ENCODE measurements at places on chromosomes 2 and 18.

DNA sequence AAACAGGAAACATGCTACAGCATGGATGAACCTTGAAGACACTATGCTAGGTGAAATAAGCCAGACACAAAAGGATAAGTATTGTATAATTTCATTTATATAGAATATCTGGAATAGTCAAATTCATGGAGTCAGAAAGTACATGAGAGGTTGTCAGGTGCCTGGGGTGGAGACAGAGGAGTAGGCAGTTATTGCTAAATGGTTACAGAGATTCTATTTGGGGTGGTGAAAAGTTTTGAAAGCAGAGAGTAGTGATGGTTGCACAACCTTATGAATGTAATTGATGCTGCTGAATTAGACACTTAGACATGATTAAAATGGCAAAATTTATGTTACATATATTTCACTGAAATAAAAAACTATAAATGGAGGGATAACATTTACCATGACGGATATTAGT, 197.4 kb downstream of the VAPA start:
- no peak for DNase-seq

DNA sequence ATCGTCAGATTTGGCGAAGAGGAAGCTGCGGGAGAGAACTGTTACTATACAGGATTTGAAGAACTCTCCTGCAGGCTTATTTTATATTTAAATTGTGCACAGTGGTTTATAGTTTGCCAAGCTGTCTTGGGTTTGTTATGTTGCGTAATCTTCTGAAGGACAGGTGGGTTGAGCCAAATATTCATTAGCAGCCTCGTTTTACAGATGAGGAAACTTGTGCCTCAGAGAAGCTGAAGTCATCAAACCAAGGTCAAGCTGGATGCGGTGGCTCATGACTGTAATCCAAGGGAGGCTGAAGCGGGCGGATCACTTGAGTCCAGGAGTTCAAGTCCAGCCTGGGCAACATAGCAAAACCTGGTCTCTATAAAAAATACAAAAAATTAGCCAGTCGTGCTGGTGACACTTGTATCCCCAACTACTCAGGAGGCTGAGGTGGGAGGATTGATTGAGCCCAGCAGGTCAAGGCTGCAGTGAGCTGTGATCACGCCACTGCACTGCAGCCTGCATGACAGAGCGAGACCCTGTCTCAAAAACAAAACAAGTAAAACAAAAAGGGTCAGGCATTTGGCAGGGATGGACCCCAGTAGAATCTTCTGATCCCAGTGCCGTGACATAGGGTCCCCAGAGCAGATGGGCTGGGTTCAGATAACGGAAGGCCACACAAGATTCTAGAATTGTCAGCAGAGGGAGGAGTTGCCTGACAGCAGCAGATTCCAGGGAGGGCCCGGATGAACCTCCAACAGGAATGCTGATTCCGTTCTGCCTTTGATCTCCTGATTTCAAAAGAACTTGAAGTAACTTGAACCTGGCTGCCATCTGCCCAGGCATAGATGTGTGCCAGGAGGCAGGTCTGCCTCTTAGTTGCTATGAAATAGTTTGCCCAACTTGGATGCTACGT, 50.6 kb downstream of the SH3BP4 start:
- DNase-seq: no peak

GRCh38 chr2:67400560-67401485, 3.7 kb downstream of the ETAA1 start:
- DNase-seq: no peak

DNA sequence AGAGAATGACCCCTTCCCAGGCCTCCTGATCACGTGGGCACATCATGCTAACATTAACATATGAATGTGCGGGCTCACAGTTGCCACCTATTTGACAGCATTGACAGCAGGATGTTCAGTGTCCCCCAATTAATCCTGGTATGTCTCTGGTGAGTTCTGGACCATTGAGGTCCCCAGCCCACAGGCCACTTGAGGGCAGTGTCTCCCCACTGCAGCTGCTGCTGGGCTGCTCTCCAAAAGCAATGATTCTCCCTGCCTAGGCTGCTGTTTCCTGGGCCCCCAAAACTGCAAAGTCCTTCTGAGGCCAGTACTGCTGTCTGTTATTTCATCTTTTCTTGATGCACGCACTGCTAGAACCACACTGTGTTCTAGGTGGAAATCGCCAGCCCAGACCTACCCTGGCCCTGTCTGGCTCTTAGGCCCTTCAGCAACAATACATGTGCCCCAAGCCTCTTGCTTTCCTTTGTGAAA, 52.7 kb upstream of the MAPK4 start:
- peak; percentile 47 for DNase-seq

GRCh38 chr2:23312996-23313606, 71.9 kb upstream of the KLHL29 start:
- peak; percentile 79 for DNase-seq

- no peak for DNase-seq
Observed at GRCh38 chr2:9578467-9579235, 23.0 kb upstream of the ADAM17 start.

- no peak for DNase-seq
Observed at GRCh38 chr2:78264130-78264529, 742.0 kb upstream of the LRRTM4 start.

- no peak for DNase-seq
Observed at GRCh38 chr2:39632876-39633275, 32.8 kb upstream of the TMEM178A start.

DNA sequence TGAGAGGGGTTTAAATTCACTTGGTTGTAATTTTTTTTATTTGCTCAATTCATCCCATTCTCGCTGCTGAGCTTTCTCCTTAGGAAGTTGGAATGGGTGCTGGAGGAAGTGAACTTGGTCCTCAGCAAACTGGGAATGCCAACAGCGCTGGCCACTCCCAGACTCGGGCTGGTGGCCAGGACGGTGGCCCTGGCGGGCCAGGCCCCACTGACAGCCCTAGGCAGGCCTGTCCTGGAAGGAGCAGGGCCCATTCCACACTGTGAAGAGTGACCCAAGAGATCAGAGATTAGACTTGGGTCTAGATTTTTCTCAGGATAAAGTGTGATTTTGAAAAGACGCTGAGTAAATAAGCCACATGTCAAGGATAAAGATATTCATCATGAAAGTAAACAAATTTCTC, 132.7 kb downstream of the HDAC4 start:
- DNase-seq: no peak

GRCh38 chr2:236977063-236977851, 108.4 kb upstream of the COPS8 start:
- no peak for DNase-seq

DNA sequence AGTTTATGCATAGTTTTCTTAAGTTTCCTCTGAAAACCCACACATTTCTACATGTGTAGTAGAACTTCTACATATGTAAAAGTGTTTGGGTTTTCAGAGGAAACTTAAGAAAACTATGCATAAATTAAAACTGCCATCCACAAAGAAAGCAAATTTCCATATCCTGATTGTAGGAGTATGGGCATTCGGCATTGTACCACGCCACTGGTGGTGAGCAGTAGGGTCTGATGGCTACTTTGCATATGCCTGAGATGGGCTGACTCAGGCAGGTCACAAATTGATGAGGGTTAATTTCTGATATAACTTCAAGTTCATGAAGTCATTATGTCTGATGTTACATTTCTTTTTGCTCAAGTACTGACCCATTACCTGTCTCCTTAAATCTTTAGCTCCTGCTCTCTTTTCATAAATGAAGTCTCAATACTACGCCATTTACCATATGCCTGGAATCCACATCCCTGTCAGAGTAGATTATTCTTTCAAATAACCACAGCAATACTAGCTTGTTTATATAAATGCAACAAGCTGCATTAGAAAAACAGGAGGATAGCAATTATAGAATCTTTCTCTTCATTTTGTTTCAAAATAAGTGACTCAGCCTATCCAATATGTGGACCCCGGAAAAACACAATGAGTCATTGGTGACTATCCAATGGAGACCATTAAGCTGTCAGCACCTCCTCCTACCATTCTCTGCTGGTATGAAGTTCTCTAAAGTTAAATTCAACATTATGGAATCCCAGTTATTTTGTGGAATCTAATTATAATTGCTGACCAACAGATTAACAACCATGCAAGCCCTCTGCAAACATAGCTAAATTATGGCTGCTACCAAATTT, 355.2 kb upstream of the UBE2E3 start:
- DNase-seq: no peak

DNA sequence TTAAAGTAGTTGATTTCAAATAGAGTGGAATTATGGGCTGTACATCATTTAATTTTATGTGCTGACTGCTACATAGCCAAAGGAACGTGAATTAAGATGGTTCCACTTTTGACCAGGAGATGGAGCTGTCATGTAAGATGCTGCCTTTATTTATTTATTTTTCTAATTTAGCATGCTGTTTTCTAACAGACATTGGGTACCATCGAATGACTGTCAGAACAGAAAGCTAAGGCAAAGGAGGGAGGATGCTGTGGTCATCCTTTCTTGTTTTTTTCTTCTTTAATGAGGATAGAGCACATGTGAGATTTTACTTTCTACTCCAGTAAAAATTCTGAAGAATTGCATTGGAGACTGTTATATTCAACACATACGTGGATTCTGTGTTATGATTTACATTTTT, at the start of gene SCN2A:
SCN2A (plus strand) TSS at position 185 of the 400 bp plus-strand sequence. CDS start 56,410 bp downstream, outside the sequence.
- DNase-seq: peak; percentile 24

DNA sequence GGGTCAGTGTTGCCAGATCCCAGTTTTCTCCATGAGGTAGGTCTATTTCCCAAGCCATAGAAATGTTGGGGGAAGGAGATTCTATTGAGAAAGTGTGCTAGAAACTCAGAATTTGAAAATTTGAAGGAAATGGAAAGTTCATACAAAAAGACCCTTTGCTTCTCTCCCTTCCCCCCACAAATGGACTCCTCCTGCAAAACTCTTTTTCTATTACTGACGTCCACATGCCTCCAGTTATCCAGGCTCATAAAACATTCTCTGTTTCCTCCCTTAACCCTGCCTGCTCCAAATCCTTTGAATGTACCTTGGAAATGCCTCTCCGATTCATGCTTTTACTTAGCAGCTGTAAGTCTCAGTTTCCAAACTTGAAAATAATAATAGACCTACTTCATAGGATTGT, 237.5 kb upstream of the TNP1 start:
- no peak for DNase-seq

- DNase-seq: peak; percentile 72
Observed at GRCh38 chr2:151946899-151947812, 118.9 kb upstream of the ARL5A start.

- DNase-seq: no peak
Observed at GRCh38 chr2:175228179-175228578, 46.7 kb upstream of the ATP5MC3 start.

GRCh38 chr2:9170458-9171130, 36.0 kb upstream of the ASAP2 start:
- DNase-seq: no peak

DNA sequence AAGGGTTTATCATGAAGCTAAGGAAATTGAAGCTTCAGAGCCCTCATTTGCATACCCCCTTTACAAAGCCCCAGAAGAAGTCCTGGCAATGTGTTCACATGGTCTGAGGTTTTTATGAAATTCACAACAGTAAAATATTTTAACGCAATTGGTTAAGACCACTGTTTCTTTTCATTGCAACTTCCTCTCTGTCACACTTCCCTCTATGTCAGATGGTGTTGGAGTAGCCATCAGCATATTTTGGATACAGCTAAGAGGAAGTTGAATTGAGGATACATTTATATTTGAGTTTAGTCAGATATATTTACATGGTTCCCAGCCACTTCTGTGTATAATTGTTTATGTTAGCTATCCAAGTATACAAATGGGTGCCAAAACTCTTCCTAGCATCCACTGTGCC, 170.0 kb downstream of the TXNL1 start:
- no peak for DNase-seq

- DNase-seq: no peak
Observed at GRCh38 chr2:23235292-23235691, 149.7 kb upstream of the KLHL29 start.
